Lower lobe of right lung (tissue), 2 donors: ENCODE measurements at places on chromosomes 12 and 14. TPM values are rescaled to one million over a fixed set of nuclear protein-coding genes. Genes with fewer than 3 reads are reported as not detected.
A peak's percentile ranks its signal among the peaks of the same experiment; 100 is the strongest.

- no peaks in the 10 kb centered on the region for H3K27me3 ChIP-seq
- H3K4me3 ChIP-seq: no peak overlapping the region
- no peaks in the 10 kb centered on the region for H3K36me3 ChIP-seq
- peaks cover 51% of the 10 kb centered on the region for H3K4me1 ChIP-seq
- H3K27ac ChIP-seq: peak overlapping the region; percentile 73
Observed at GRCh38 chr12:6180268-6181051, 19.7 kb upstream of the CD9 start.

- no peaks in the 10 kb centered on the region for H3K36me3 ChIP-seq
- H3K4me1 ChIP-seq: no peaks in the 10 kb centered on the region
- no peak overlapping the region for H3K4me3 ChIP-seq
- no peak overlapping the region for H3K27ac ChIP-seq
- no peak for DNase-seq
Observed at GRCh38 chr12:7797698-7798398, 8.6 kb downstream of the NANOG start.

GRCh38 chr12:130873106-130873795, 1.4 kb downstream of the RAN start:
- H3K4me1 ChIP-seq: peaks cover 21% of the 10 kb centered on the region
- DNase-seq: no peak
- peaks cover 46% of the 10 kb centered on the region for H3K36me3 ChIP-seq
- no peaks in the 10 kb centered on the region for H3K27me3 ChIP-seq

GRCh38 chr14:53968726-53969125, 12.1 kb upstream of the BMP4 start:
- H3K27ac ChIP-seq: no peak overlapping the region
- no peak for DNase-seq
- peaks cover 3% of the 10 kb centered on the region for H3K4me1 ChIP-seq
- H3K27me3 ChIP-seq: peaks cover 4% of the 10 kb centered on the region
- no peaks in the 10 kb centered on the region for H3K36me3 ChIP-seq
- H3K4me3 ChIP-seq: no peak overlapping the region

- H3K27ac ChIP-seq: no peak overlapping the region
- no peaks in the 10 kb centered on the region for H3K4me1 ChIP-seq
- H3K4me3 ChIP-seq: no peak overlapping the region
Observed at GRCh38 chr14:54040846-54041245, 84.2 kb upstream of the BMP4 start.

GRCh38 chr12:127654383-127654985, 612.5 kb upstream of the TMEM132C start:
- no peaks in the 10 kb centered on the region for H3K27me3 ChIP-seq
- H3K4me1 ChIP-seq: no peaks in the 10 kb centered on the region
- no peak overlapping the region for H3K27ac ChIP-seq
- H3K36me3 ChIP-seq: no peaks in the 10 kb centered on the region
- no peak overlapping the region for H3K4me3 ChIP-seq

GRCh38 chr14:42241101-42241500, 634.4 kb downstream of the LRFN5 start:
- no peaks in the 10 kb centered on the region for H3K27me3 ChIP-seq
- no peaks in the 10 kb centered on the region for H3K36me3 ChIP-seq
- no peaks in the 10 kb centered on the region for H3K4me1 ChIP-seq
- H3K27ac ChIP-seq: no peak overlapping the region

- peak overlapping the region; percentile 31 for H3K27ac ChIP-seq
- peak; percentile 49 for DNase-seq
- H3K36me3 ChIP-seq: peaks cover 3% of the 10 kb centered on the region
- peaks cover 4% of the 10 kb centered on the region for H3K4me1 ChIP-seq
Observed at GRCh38 chr12:2691006-2691344, 103.8 kb upstream of the FKBP4 start.

DNA sequence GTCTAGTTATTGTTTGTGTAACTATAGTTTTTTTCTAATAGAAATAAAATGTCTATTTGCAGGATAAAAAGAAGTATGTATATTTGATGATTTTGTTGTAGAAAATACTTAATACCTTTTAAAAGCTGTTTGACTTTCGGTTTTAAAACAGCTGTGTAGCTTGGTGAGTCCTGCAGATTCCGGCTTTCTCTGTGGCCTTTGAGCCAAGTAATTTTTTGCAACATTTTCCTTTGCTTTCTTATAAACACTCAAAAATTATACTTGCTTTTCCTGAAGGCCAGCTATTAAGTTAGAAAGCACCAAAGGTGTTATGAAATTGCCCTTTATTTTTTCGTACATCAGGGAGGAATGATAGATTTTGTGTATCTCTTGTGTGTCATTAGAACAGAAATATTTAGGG, 63.6 kb downstream of the CRADD start:
- no peak for DNase-seq
- H3K4me3 ChIP-seq: peak overlapping the region; percentile 58
- H3K27me3 ChIP-seq: no peaks in the 10 kb centered on the region
- peaks cover 43% of the 10 kb centered on the region for H3K4me1 ChIP-seq

GRCh38 chr12:132827763-132828703, 636 bp downstream of the GOLGA3 start:
- peak overlapping the region; percentile 100 for H3K27ac ChIP-seq
- DNase-seq: peak; percentile 64
- H3K4me1 ChIP-seq: peaks cover 21% of the 10 kb centered on the region
- peaks cover 45% of the 10 kb centered on the region for H3K36me3 ChIP-seq

The SERPINA9 gene
- total RNA-seq: not detected

DNA sequence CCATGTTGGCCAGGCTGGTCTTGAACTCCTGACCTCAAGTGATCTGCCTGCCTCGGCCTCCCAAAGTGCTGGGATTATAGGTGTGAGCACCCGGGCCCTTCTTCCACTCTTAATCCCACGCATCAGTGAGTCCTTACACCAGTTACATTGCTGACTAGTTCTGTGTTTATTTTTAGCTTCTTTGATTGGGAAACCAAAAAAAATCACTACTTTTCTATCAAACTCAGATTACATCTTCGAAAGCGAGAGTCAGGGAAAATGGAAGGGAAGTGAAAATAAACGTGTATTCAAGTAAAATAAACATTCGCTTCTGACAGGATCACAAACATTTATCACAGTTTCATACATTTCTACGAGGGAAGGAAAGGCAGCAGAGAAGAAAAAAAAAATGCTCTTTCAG, 32.2 kb downstream of the FGD6 start:
- H3K4me3 ChIP-seq: no peak overlapping the region
- H3K27me3 ChIP-seq: no peaks in the 10 kb centered on the region
- H3K36me3 ChIP-seq: no peaks in the 10 kb centered on the region
- no peak for DNase-seq
- no peak overlapping the region for H3K27ac ChIP-seq
- no peaks in the 10 kb centered on the region for H3K4me1 ChIP-seq

GRCh38 chr14:61878931-61879330, 116.7 kb downstream of the SNAPC1 start:
- no peak overlapping the region for H3K4me3 ChIP-seq
- DNase-seq: no peak
- no peaks in the 10 kb centered on the region for H3K4me1 ChIP-seq
- no peak overlapping the region for H3K27ac ChIP-seq
- no peaks in the 10 kb centered on the region for H3K27me3 ChIP-seq

GRCh38 chr14:100523131-100523842, 63.9 kb downstream of the BEGAIN start:
- no peak overlapping the region for H3K27ac ChIP-seq
- no peak for DNase-seq
- H3K4me1 ChIP-seq: no peaks in the 10 kb centered on the region
- no peaks in the 10 kb centered on the region for H3K27me3 ChIP-seq
- no peak overlapping the region for H3K4me3 ChIP-seq
- peaks cover 19% of the 10 kb centered on the region for H3K36me3 ChIP-seq

The TMX1 gene
- total RNA-seq: 34.6 TPM

The CFAP54 gene
- 7.9 TPM for total RNA-seq

GRCh38 chr12:103839609-103840461, 1.2 kb downstream of the NT5DC3 start:
- H3K4me3 ChIP-seq: peak overlapping the region; percentile 73
- no peaks in the 10 kb centered on the region for H3K36me3 ChIP-seq
- no peaks in the 10 kb centered on the region for H3K27me3 ChIP-seq
- peaks cover 19% of the 10 kb centered on the region for H3K4me1 ChIP-seq
- DNase-seq: no peak
- H3K27ac ChIP-seq: no peak overlapping the region

- no peak for DNase-seq
- no peaks in the 10 kb centered on the region for H3K27me3 ChIP-seq
- H3K4me3 ChIP-seq: no peak overlapping the region
- H3K36me3 ChIP-seq: no peaks in the 10 kb centered on the region
Observed at GRCh38 chr14:75825147-75825592, 156.6 kb downstream of the TGFB3 start.

GRCh38 chr14:58793131-58793740, 155.5 kb downstream of the DACT1 start:
- H3K4me3 ChIP-seq: no peak overlapping the region
- no peak for DNase-seq
- no peaks in the 10 kb centered on the region for H3K27me3 ChIP-seq
- no peak overlapping the region for H3K27ac ChIP-seq

DNA sequence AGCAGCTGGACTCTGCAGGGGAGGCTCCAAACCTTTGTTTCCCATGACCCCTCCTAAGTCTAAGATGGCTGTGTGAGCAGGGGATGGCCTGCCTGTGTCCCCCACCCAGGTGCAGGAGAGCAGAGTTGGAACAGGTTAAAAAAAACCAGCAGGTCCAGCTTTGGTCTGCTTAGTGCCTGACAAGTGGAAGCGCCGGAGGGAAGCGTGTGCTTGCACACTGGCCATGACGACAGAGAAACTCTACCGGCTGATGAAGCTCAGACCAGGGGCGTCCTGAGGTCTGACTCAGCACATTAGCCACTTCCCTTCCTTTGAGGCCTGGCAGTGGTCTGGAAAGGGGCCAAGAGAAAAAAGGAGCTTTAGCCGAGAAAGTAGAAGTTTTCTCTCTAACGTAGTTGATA, 280.1 kb downstream of the VRK1 start:
- no peak overlapping the region for H3K4me3 ChIP-seq
- peaks cover 15% of the 10 kb centered on the region for H3K27me3 ChIP-seq
- H3K36me3 ChIP-seq: no peaks in the 10 kb centered on the region
- H3K4me1 ChIP-seq: no peaks in the 10 kb centered on the region
- H3K27ac ChIP-seq: no peak overlapping the region
- DNase-seq: peak; percentile 47

DNA sequence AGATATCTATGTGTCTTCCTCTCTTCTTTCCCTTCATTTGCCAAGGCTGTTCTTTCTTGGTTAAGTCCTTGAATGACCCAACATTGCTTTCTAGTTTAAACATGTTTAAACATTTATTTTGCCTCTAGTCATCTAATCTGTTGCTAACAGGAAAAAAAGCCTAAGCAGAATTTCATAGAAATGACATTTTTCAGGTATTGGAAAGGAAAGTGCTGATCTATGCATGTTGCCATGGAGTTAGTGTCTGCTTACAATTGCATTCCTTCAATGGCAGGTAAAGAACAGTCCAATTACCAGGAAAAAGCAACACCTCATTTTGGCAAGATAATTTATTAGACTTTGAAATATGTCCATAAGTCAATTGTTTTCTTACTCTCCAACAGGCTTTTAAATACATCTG, 21.5 kb upstream of the SLC2A13 start:
- H3K4me3 ChIP-seq: no peak overlapping the region
- no peaks in the 10 kb centered on the region for H3K36me3 ChIP-seq
- H3K4me1 ChIP-seq: no peaks in the 10 kb centered on the region
- no peaks in the 10 kb centered on the region for H3K27me3 ChIP-seq
- DNase-seq: no peak

The SLC25A3 gene
- total RNA-seq: 348 TPM

GRCh38 chr14:61691495-61691894, 3.8 kb upstream of the HIF1A start:
- H3K36me3 ChIP-seq: no peaks in the 10 kb centered on the region
- H3K4me3 ChIP-seq: no peak overlapping the region
- H3K27me3 ChIP-seq: no peaks in the 10 kb centered on the region
- H3K27ac ChIP-seq: no peak overlapping the region

The PROX2 gene
- total RNA-seq: 0.12 TPM

GRCh38 chr12:55396326-55396725, 4.0 kb upstream of the OR6C65 start:
- no peak overlapping the region for H3K27ac ChIP-seq
- H3K4me1 ChIP-seq: no peaks in the 10 kb centered on the region
- DNase-seq: no peak
- no peak overlapping the region for H3K4me3 ChIP-seq
- H3K27me3 ChIP-seq: no peaks in the 10 kb centered on the region

DNA sequence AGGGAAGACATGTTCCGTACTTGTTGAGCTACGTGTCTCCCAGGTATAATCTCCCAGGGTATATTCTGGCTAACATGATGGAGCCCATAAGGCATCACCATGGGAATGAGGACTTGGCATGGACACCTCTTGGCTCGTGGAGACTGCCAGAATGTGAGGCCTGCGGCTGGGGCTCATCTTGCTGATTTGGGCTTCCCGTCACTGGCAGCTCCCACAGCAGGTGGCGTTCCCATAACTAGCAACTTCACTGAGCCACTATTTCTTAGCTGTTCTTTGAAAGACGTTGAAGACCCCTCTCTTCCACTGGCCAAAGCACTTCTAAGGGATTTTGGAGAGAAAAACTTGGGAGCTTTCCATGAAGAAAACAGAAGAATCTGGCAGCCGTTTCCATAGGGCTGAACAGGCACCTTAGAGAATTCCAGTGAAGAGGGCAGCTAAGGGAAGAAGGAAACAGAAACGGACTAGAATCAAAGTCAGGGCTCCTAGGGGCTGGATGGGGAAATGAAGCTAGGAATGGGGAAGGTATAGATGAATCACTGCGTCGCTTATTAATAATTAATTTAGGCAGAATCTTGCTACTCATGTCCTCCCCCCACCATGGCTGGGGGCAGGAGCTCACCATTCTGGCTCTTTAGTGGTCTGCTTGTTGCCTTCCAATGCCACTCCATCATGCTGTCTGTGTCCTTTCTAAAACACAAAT, 39.7 kb upstream of the FOS start:
- no peak overlapping the region for H3K27ac ChIP-seq
- H3K4me1 ChIP-seq: peaks cover 10% of the 10 kb centered on the region
- H3K4me3 ChIP-seq: no peak overlapping the region
- no peaks in the 10 kb centered on the region for H3K36me3 ChIP-seq
- no peaks in the 10 kb centered on the region for H3K27me3 ChIP-seq

GRCh38 chr12:64392221-64392620, 1.7 kb upstream of the C12orf56 start:
- peaks cover 32% of the 10 kb centered on the region for H3K27me3 ChIP-seq
- H3K36me3 ChIP-seq: no peaks in the 10 kb centered on the region
- H3K4me1 ChIP-seq: peaks cover 9% of the 10 kb centered on the region
- no peak for DNase-seq

DNA sequence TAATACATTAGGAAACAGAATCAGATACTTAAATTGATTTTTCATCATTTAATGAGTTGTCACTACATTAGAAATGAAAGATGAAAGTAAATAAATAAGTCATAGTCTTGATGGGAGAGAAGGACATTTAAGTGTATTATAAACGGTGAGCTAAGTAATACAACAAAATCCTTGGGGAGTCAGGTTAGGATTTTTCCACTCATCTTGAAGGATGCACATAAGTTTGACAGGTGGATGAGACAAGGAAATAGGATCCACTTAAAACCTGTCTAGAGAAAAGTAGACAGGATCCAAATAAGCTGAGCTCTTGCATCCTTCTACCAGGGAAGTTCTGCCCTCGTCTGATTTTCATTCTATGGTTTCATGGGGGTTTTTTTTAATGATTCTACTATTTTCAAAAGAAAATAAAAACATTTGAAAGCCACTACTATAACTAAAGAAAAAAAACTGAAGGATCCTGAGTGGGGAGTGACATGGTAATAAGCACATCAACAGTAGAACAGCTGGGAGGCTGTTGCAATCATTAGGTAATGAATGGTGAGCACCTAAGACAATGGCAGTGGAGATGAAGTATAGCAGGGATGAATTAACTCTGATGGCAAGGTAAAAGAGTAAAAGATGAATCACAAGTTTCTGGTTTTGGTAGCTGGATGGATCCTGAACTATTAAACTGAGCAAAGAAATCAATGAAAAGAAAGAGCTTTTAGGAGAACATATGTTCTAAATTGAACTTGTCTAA, 17.0 kb downstream of the CEP128 start:
- no peaks in the 10 kb centered on the region for H3K27me3 ChIP-seq
- H3K4me1 ChIP-seq: no peaks in the 10 kb centered on the region
- no peak overlapping the region for H3K4me3 ChIP-seq
- H3K36me3 ChIP-seq: no peaks in the 10 kb centered on the region
